LHCN-M2 (cell line): ENCODE measurements at places on chromosomes 3 and 15. TPM values are rescaled to one million over a fixed set of nuclear protein-coding genes. Genes with fewer than 3 reads are reported as not detected.
A peak's percentile ranks its signal among the peaks of the same experiment; 100 is the strongest.

- DNase-seq, result no peak
Observed at GRCh38 chr3:150300852-150301517, 107.1 kb upstream of the TSC22D2 start.

GRCh38 chr15:99100245-99101173, 4.4 kb upstream of the SYNM start:
- peak; percentile 65 for DNase-seq

DNA sequence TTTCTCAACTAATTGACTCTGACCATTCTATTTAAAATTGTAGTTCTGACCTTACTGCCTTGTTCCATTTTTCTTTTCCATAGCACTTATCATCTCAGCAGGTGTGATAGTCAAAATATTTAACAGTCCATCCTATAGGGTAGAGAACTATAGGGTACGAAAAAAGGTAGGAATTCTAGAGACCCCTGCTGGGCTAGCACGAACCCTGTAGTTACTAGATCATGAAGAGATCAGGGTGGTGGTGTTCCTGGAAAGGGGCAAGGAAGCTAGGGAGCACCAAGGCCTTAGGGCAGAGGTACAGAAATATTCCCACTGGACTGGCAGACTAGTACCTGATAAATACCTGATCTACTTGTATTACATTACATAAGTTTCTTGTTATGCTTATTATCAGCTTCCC, 31.9 kb upstream of the XIRP1 start:
- no peak for DNase-seq

- DNase-seq, result peak; percentile 19
Observed at GRCh38 chr3:58093574-58094195, 85.5 kb downstream of the FLNB start.

- no peak for DNase-seq
Observed at GRCh38 chr3:7693976-7694375, 807.6 kb upstream of the LMCD1 start.

- DNase-seq, result peak; percentile 82
Observed at GRCh38 chr3:17179381-17180205, 294.8 kb downstream of the PLCL2 start.

GRCh38 chr15:62843311-62843710, 199.2 kb upstream of the TPM1 start:
- no peak for DNase-seq

DNA sequence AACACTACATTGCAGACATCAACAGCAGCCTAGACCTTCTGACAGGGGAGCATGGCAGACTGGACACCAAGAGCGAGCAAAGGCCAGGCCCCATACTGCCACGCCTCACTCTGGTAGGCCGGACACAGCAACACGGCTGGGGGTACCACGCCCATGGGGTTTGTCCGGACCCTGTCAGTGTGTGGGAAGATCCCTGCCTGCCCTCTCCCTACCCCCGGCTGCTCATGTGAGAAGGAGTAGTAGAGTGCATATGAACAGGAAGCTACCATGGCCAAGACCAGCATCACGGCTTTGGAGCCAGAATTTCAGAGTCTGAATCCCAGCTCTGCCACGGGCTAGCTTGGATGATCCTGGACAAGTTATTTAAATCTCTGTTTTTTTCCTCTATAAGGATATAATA, 27.9 kb downstream of the ALDH1L1 start:
- DNase-seq, result no peak

- DNase-seq, result no peak
Observed at GRCh38 chr3:65617209-65617608, 421.5 kb downstream of the MAGI1 start.

- DNase-seq, result no peak
Observed at GRCh38 chr3:3615533-3615932, 183.7 kb upstream of the LRRN1 start.

DNA sequence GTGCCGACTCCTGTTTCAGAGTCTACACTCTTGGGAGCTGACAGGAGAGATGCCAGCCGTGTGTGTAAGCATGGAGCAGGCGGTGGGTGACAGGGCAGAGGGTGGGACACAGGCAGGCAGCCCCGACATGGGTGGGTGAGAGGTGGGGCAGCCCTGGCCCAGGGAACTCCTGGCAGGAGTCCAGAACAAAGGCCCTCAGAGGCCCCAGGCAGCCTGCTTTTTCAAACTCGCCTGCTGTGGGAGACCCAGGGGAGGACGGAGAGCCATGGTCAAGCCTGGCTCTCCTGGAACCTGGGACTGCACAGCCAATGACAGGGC, 29.3 kb upstream of the SLC41A3 start:
- DNase-seq, result no peak

DNA sequence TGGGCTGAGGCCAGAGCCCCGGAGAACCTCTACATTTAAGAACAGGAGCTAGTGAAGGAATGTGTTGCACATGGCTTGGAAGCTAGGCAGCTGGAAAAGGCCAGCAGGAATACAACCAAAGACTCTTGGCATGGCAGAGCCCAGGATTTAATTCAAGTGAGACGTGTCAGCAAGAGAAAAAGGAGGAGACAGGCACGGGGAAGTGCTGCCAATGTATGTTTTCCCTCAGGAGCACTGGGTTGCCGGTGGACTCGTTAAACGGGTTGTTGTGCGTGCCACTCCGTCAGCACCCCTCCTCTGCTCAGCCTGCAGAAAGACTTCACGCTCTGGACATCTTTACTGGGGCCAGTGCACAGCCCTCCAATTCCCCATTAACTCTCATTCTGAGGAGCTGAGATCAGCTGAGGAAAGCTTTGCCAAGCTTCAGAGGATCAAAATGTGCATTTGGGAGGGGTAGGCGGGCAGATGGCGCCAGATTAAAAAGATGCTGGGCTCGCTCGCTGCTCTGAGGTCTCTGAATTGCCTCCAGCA, 103.7 kb downstream of the PDZRN3 start:
- DNase-seq, result no peak

GRCh38 chr3:17535274-17535673, 207.2 kb downstream of the TBC1D5 start:
- no peak for DNase-seq

- DNase-seq, result no peak
Observed at GRCh38 chr3:161038725-161039124, 66.4 kb downstream of the B3GALNT1 start.

GRCh38 chr3:105353485-105354161, 13.1 kb upstream of the ALCAM start:
- DNase-seq, result peak; percentile 78

DNA sequence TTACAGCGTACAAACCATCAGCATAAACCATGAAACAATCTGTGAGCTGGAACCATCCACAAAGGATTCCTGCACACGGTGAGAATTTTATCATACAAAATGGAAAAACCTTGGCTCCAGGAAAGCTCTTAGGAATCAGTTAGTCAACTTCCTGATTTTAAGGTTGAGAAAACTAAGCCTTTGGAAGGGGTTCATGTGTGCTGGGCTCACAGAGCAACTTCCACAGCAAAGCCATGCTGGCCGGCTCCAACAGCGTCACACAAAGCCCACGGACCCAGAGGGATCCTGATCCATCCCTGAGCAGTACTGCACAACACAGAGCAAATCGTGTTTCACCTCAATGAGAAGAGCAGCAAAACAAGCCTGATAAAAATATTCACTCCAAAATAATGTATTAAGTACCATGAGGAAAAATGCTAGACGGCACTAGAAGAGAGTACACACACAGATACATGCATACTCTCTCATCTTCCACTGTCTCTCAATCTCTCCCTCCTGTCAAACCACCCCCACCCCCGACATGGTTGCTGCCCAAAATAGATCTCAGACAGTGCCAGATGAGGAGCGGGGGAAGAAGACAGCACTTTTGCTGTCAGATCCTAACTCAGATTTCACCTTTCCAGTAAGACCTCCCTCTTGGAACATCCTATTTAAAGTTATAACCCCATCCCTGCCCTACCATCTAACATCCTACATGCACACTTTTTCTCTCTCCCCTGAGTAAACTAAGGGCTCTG, 58.6 kb downstream of the MB21D2 start:
- DNase-seq, result no peak

- no peak for DNase-seq
Observed at GRCh38 chr3:64329037-64329436, 103.8 kb upstream of the PRICKLE2 start.

GRCh38 chr15:69086427-69087204, 72.1 kb downstream of the NOX5 start:
- DNase-seq, result no peak

GRCh38 chr3:15918988-15919387, 121.2 kb upstream of the ANKRD28 start:
- no peak for DNase-seq

- DNase-seq, result no peak
Observed at GRCh38 chr15:82567661-82568060, 27.4 kb upstream of the RPS17 start.

GRCh38 chr3:196609805-196610515, 29.5 kb upstream of the NRROS start:
- DNase-seq, result no peak

GRCh38 chr15:36863570-36863969, 236.8 kb downstream of the MEIS2 start:
- no peak for DNase-seq

PATL2 gene
- 0.19 and 0.57 TPM in 2 replicates for total RNA-seq

GOLGA6L10 gene
- 0.77 and 0.80 TPM in 2 replicates for total RNA-seq

TLR9 gene
- total RNA-seq, result under 0.01 TPM in 1 of 2 replicates, not detected in the other

ANKRD63 gene
- total RNA-seq, result not detected in 2 replicates

LRRC3B gene
- not detected in 2 replicates for total RNA-seq

NEDD4 gene
- total RNA-seq, result 80.0 and 82.5 TPM in 2 replicates

LDHAL6B gene
- total RNA-seq, result not detected in 2 replicates

RBP2 gene
- total RNA-seq, result not detected in 2 replicates

EFCAB12 gene
- total RNA-seq, result 0.06 and 0.26 TPM in 2 replicates
